ENCODE measurements at places on chromosomes 4 and X.

GRCh38 chrX:96689991-96690390, 5.3 kb downstream of the DIAPH2 start:
- DNase-seq: no peak

DNA sequence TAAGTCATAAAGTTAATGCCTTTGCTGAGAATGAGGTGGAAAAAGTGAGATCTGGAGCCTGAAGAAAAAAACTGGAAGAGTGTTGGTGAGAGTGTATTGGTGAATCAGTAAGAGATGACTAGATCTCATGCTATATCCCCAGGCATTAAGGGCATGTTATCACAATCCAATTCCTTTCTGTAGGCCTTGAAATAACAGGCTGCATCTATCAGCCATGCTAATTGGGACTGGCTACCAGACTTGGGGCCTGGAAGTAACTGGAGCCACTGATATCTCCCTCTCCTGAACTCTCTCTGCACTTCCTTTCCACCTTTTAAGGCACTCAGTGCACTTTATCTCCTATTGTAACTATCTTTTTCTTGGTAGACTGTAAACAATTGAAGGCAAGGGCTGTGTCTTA, 88.8 kb upstream of the HPRT1 start:
- DNase-seq: no peak

- no peak for DNase-seq
Measured at GRCh38 chr4:19520939-19521520, 730.7 kb upstream of the SLIT2 start.

GRCh38 chrX:110745288-110745687, 50.3 kb downstream of the CHRDL1 start:
- no peak for DNase-seq

- DNase-seq: no peak
Measured at GRCh38 chr4:182346675-182347375, 103.6 kb downstream of the TENM3 start.

- no peak for DNase-seq
Measured at GRCh38 chr4:129094347-129094746, 1.0 kb upstream of the SCLT1 start.

DNA sequence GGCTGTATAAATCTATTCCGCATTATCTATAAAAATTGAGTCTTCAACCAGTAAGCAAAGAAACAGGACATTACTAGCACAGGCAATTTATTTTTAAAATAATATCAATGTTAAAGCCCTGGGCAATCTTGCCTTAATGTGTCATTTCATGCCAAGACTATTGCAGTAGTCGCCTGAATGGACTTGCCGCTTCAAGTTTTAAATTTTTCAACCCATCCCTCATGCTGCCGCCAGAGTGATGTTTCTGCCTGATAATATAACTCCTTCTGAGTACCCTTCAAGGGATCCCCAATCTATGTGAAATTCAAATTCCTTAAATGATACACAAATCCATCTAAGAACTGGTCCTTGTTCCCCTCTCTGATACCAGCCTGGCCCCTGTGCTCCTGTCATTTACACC, 66.9 kb downstream of the PRSS12 start:
- no peak for DNase-seq

GRCh38 chrX:145405012-145405411, 157.7 kb downstream of the SPANXN1 start:
- peak; percentile 1 for DNase-seq

- no peak for DNase-seq
Measured at GRCh38 chrX:129496625-129497024, 26.7 kb downstream of the SMARCA1 start.

DNA sequence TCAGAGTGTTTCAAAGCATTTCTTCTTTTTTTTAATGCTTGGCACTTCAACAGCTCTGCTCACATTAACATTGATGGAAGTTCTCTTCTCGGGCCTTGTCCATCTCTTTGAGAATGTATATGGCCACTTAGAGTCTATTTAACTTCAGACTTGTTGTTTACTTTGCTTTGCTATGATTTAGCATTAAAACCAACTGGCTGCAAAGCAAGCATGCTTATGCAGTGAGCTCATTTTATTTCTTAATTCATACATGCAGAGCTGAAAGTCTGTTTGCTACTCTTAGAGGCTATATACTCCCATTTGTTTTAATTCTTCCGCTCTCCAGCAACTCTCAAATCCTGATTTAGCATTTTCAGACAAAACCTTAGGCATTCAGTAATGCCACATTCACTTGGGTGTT, 107.6 kb upstream of the PACRGL start:
- DNase-seq: no peak

DNA sequence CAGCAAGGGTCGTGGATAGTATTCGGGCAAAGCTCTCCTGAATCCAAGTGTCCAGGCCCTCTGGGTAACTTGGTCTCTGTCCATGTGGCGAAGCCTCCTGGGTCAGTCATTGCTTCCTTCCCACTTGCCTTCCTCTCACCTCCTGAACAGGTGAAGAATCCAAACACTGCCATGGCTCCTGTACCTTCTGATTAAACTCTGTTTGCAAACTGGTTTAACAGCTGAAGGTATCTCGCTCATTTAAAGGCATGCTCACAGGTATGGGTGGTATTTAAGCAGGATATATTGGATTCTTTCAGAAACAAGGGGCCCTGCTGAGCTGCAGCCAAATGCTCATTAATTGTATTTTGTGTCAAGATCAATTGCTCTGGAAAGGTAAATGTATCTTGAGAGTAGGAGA, 28.2 kb downstream of the FHDC1 start:
- DNase-seq: no peak

GRCh38 chr4:142366769-142367181, 479.3 kb downstream of the INPP4B start:
- no peak for DNase-seq

DNA sequence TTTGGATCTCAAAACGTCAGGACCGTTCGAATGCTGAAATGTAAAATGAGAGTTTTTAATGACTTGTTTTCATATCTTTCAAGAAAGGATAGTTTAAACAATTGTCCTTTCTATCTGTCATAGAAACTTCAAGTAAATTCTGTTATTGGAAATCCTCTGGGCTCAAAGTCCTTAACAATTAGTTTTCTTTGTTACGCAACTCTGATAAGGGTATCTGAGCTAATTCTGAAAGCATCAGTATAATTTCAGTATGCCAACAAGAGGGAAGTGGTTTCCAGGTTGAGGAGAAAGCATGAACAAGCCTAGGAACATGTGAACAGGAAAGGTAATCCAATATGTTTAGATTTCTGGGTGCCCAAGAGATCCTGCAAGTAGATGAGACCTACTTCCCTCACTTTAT, 22.0 kb downstream of the ADH7 start:
- no peak for DNase-seq

DNA sequence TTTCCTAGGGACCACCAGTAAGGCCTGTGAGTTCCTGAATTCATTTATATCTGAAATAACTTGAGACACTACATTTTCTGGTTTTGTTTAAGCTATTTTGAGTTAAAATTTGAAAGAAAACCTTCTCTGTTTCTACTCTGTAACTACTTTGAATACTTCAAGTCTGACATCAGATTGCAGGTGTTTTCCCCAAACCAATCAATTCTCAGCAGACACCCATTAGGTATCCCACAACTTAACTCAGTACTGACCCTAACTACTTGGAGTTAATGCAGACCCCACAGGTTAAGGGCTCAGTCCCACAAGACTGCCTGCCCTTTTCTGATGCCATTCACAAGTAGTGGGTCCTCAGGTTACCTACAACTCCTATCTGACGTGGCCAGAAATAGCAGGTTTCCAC, 1100.0 kb upstream of the SLIT2 start:
- no peak for DNase-seq

Data from GM04504 (cell line).